ENCODE measurements at places on chromosomes 5 and 9. TPM values are rescaled to one million over a fixed set of nuclear protein-coding genes. Genes with fewer than 3 reads are reported as not detected.

- DNase-seq, result no peak
These were observed 62.8 kb downstream of the C9orf50 start for GRCh38 chr9:129558063-129558550.

GRCh38 chr9:125428902-125429467 is 167.4 kb downstream of the GAPVD1 start:
- DNase-seq, result no peak

- no peak for DNase-seq
These were observed 26.6 kb downstream of the GRAMD2B start for GRCh38 chr5:126449751-126450271.

DNA sequence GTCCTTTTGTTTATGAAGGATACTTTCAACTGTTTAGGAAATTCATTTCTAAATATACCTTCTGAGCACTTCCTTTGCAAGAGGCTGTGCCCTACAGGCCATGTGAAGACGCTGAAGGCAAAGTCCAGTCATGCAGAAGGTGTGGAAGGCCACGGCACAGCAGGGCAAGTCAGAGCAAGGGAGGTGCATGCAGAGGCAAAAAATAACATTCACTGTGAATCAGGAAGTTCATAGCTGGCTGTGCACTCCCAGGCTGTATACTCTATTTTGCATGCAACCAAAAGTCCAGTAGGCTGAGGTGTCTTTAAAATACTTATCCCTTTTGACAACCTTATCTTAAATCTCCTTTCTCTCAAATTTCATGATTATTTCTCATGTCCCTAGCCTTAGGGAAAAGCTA is 50.3 kb downstream of the GNAQ start:
- DNase-seq, result peak; percentile 66

The DYNC2I2 gene
- polyA plus RNA-seq, result 117 TPM

The PRDM9 gene
- not detected for polyA plus RNA-seq

The AQP7 gene
- 0.69 TPM for polyA plus RNA-seq

The WWC1 gene
- 92.2 TPM for polyA plus RNA-seq

Measured in A549 (cell line).